ENCODE measurements at places on chromosomes 13 and 19. TPM values are rescaled to one million over a fixed set of nuclear protein-coding genes. Genes with fewer than 3 reads are reported as not detected.

RNF113B gene
- total RNA-seq = not detected

DNA sequence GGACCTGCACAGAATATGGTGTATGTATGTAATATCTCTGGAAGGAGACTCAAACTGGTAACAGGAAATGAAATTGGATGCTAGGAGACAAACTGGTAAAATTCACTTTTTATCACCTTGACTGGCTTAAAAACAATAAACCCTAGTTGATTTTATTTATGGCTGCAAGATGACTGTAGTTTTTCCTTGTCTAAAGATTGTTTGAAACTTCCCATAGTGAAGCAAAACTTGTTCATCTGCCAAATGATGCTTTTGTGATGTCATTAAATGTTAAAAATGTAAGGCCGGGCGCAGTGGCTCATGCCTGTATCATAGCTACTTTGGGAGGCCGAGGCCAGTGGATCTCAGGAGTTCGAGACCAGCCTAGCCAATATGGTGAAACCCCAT is 2.5 kb upstream of the ECH1 start:
- peaks cover 30% of the 10 kb centered on the region for H3K36me3 ChIP-seq
- peaks cover 19% of the 10 kb centered on the region for H3K4me1 ChIP-seq
- no peaks in the 10 kb centered on the region for H3K27me3 ChIP-seq
- no peak for DNase-seq
- no peak overlapping the region for H3K4me3 ChIP-seq
- H3K27ac ChIP-seq = 0 out of 2 replicates have a peak overlapping the region, but pooled peaks have one; percentile 31

TMEM161A gene
- 24.9 TPM for total RNA-seq

DNA sequence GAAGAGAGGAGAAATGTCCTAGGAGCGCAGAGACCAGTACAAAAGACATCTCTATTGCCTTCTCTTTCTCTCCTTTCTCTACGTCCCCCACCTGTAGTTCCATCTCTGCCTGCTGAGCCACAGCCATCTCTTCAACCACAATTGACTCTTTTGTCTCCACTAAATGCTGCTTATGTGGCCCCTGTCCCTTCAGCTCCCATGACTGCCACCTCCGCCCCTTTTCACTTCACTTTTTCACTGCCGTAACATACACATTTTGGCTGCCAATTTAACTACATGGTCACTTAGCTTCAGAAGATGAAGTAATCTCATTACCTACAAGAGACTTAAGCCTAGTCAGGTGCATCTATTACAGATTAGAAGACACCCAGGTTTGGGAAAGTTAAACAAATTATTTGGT is 81.9 kb downstream of the MZT1 start:
- no peak for DNase-seq
- H3K4me3 ChIP-seq = no peak overlapping the region
- no peaks in the 10 kb centered on the region for H3K4me1 ChIP-seq
- no peak overlapping the region for H3K27ac ChIP-seq

- no peaks in the 10 kb centered on the region for H3K36me3 ChIP-seq
- peaks cover 9% of the 10 kb centered on the region for H3K4me1 ChIP-seq
- H3K27ac ChIP-seq = no peak overlapping the region
- no peak for DNase-seq
- no peak overlapping the region for H3K4me3 ChIP-seq
These were observed 32.8 kb downstream of the IGFL2 start for GRCh38 chr19:46180701-46181387.

NPAS1 gene
- 5.7 TPM for total RNA-seq

ZNF260 gene
- 9.6 TPM for total RNA-seq

CGB3 gene
- total RNA-seq = not detected

DNA sequence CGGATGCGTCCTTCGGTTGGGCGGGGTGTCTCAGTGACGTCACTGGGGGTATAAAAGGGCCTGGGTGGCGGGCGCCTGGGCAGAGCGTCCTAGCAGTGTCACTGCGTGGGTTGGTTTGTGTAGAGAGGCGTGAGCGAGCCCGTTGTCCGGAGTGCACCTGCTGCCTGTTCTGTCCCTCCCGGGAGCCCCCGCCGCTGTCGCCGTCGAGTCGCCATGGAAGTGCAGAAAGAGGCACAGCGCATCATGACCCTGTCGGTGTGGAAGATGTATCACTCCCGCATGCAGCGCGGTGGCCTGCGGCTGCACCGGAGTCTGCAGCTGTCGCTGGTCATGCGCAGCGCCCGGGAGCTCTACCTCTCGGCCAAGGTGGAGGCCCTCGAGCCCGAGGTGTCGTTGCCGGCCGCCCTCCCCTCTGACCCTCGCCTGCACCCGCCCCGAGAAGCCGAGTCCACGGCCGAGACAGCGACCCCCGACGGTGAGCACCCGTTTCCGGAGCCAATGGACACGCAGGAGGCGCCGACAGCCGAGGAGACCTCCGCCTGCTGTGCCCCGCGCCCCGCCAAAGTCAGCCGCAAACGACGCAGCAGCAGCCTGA is 2.9 kb downstream of the IER2 start:
- no peak overlapping the region for H3K27ac ChIP-seq
- peaks cover 60% of the 10 kb centered on the region for H3K4me1 ChIP-seq
- peak; percentile 95 for DNase-seq
- peak overlapping the region; percentile 77 for H3K4me3 ChIP-seq

DNA sequence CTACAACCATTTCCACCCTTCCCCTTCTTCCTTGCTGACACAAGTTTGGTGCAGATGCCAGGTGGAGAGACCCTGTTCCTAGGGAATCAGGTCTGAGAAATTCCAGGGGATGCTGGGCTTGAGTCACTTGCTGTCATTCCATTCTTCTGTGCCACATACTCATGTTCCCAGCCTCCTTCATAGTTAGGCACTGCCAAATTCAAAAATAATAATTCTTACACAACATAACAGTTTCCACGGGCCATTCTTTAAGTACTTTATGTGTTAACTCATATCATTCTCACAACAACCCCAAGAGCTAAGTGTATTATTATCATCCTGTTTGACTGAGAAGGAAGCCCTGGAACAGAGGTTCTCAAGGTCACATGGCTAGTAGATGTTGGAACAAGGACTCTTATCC is 27.1 kb upstream of the POMP start:
- no peak overlapping the region for H3K27ac ChIP-seq
- no peaks in the 10 kb centered on the region for H3K27me3 ChIP-seq
- no peaks in the 10 kb centered on the region for H3K36me3 ChIP-seq
- no peak overlapping the region for H3K4me3 ChIP-seq

CBARP gene
- total RNA-seq = 1.6 TPM

TEX26 gene
- not detected for total RNA-seq

IZUMO2 gene
- total RNA-seq = not detected

MTRF1 gene
- total RNA-seq = 34.2 TPM

DNA sequence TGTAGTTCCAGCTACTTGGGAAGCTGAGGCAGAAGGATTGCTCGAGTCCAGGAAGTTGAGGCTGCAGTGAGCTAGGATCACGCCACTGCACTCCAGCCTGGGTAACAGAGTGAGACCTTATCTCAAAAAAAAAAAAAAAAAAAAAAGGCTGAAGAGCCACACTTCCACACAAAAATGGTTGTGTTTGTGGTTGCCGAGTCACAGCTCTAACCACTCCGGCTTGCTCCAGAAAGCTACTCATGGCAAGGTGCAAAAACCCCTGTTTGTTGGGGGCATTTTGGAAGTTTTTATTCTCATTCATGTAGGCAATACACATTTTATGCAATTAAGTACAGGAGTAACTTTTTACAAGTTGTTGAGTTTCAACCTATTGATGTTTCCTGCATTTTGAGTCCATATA is 93.5 kb downstream of the INSR start:
- H3K27me3 ChIP-seq = no peaks in the 10 kb centered on the region
- DNase-seq = no peak
- H3K27ac ChIP-seq = no peak overlapping the region
- no peaks in the 10 kb centered on the region for H3K36me3 ChIP-seq

DNA sequence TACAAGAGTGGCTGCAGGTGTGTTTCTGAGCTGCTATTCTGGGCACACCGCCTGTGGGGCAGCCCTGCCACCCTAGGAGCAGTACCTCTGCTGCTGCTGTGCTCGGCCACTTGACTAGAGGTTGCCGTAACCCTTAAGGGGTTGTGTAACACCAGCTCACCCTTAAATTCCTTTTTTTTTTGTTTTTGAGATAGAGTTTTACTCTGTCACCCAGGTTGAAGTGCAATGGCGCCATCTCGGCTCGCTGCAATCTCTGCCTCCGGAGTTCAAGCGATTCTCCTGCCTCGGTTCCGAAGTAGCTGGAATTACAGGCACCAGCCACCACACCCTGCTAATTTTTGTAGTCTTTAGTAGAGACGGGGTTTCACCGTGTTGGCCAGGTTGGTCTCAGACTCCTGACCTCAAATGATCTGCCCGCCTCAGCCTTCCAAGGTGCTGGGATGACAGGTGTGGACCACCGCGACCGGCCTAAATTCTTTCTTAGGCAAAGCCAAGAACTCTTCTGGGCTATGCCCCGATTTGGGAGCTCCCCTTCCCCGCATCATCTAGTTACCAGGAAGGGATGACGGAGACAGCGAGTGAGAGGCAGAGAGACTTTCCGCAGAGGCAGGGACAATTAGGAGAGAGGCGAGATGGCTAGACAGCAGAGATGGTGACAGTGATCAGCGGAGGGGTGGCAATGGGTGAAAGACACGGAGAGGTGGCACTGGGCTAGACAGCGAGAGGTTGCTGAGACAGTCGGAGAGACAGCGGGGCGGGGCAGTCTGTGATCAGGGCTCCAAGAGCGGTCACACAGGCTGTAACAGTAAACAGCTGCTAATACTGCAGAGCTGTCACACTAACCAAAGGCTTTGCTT is 4.4 kb upstream of the LILRA5 start:
- H3K36me3 ChIP-seq = no peaks in the 10 kb centered on the region
- H3K4me3 ChIP-seq = no peak overlapping the region
- no peak for DNase-seq
- H3K27ac ChIP-seq = no peak overlapping the region
- H3K4me1 ChIP-seq = peaks cover 6% of the 10 kb centered on the region

EDNRB gene
- total RNA-seq = not detected

DNA sequence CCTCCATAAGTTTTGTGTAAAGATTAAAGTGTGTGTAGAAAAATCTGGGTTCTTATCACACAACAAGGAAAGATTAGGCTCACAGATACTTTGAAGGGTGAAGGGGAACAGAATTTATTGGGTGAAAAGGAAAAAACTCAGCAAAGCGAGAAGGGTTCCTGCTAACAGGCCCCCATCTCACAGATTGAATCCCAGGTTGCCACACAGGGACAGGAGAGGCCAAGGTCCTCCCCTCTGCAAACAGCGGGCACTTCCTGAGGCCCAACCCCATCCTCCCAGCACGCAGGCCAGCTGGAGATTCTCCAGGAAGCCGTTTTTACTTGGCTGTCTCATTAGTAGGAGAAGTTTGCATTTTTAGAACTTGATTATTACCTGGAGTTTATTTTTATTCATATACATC is 15.2 kb upstream of the ERCC5 start:
- no peak overlapping the region for H3K27ac ChIP-seq
- no peak for DNase-seq

GRCh38 chr13:44426461-44426860 is 52.8 kb downstream of the SERP2 start:
- no peak overlapping the region for H3K4me3 ChIP-seq
- no peaks in the 10 kb centered on the region for H3K27me3 ChIP-seq
- H3K27ac ChIP-seq = no peak overlapping the region

GRCh38 chr19:39512988-39513387 is 2.0 kb upstream of the SELENOV start:
- peaks cover 2% of the 10 kb centered on the region for H3K4me1 ChIP-seq
- no peaks in the 10 kb centered on the region for H3K27me3 ChIP-seq
- H3K27ac ChIP-seq = no peak overlapping the region

FAM216B gene
- not detected for total RNA-seq

DNA sequence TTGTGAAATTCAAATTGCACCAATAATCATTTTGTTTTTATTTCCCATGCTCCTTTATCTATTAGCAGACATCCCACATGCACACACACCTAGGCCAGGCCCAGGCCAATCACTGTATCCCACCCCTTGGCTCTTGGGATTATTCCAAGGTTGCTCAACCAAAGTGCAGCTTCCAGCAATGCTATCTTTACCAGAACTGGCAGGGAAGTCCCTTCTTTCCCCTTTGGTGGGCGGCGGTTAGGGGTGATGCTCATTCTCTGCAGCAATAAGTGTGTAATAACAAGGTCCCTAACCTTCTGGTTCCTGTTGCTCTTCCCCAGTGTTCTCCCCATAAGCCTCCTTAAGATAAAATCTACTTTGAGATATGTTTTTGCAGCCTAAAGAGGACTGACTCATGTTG is 18.3 kb upstream of the KCTD12 start:
- no peaks in the 10 kb centered on the region for H3K27me3 ChIP-seq
- DNase-seq = no peak
- no peaks in the 10 kb centered on the region for H3K36me3 ChIP-seq
- no peak overlapping the region for H3K27ac ChIP-seq
- H3K4me3 ChIP-seq = no peak overlapping the region

GRCh38 chr19:35935911-35936737 is at the start of gene LRFN3:
Gene LRFN3, plus strand, starts transcription at chr19:35936374. Its CDS starts 3,052 bp downstream, at chr19:35939426.
- no peak within 1 kb of the TSS for H3K27ac ChIP-seq
- H3K27me3 ChIP-seq = no peaks in the 10 kb centered on the region
- H3K4me1 ChIP-seq = peaks cover 38% of the 10 kb centered on the region
- no peaks in the 10 kb centered on the region for H3K36me3 ChIP-seq
- peak within 1 kb of the TSS; percentile 91 for H3K4me3 ChIP-seq

PSG1 gene
- not detected for total RNA-seq

- no peak for DNase-seq
- H3K27ac ChIP-seq = no peak overlapping the region
- no peaks in the 10 kb centered on the region for H3K27me3 ChIP-seq
- no peaks in the 10 kb centered on the region for H3K4me1 ChIP-seq
- H3K4me3 ChIP-seq = no peak overlapping the region
- peaks cover 5% of the 10 kb centered on the region for H3K36me3 ChIP-seq
These were observed 11.5 kb downstream of the KLC3 start for GRCh38 chr19:45352062-45352461.

GRCh38 chr13:60261432-60262351 is 98.0 kb upstream of the DIAPH3 start:
- DNase-seq = no peak
- no peaks in the 10 kb centered on the region for H3K27me3 ChIP-seq
- no peaks in the 10 kb centered on the region for H3K36me3 ChIP-seq
- no peak overlapping the region for H3K4me3 ChIP-seq
- no peak overlapping the region for H3K27ac ChIP-seq
- H3K4me1 ChIP-seq = no peaks in the 10 kb centered on the region

DNA sequence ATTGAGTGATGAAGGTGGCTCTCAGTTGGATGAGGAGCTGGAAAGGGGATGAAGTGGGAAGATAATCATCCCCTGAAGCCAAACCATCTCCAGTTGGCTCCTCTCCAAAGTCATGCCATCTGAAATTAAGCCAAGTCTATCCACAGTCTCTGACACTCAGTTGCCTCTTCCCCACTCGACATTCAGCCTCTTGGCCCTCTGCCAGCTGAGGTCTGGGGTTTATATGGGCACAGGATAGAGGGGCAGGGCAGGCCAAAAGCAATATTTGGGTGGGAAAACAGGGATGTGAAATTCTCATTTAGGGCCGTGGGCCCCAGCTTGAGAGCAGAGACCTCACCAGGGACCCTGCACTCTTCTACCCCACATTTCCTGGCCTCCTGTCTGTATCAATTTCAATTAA is 85.9 kb downstream of the SLITRK1 start:
- H3K27me3 ChIP-seq = no peaks in the 10 kb centered on the region
- no peak overlapping the region for H3K27ac ChIP-seq
- no peaks in the 10 kb centered on the region for H3K36me3 ChIP-seq
- no peaks in the 10 kb centered on the region for H3K4me1 ChIP-seq
- H3K4me3 ChIP-seq = no peak overlapping the region
- DNase-seq = no peak

FPR3 gene
- not detected for total RNA-seq

NLRP7 gene
- total RNA-seq = 0.18 TPM

SMG9 gene
- total RNA-seq = 11.0 TPM
